ENCODE measurements at places on chromosomes 5 and 9.

GRCh38 chr5:158877124-158877581 lies 222.6 kb downstream of the EBF1 start:
- no peak for DNase-seq

DNA sequence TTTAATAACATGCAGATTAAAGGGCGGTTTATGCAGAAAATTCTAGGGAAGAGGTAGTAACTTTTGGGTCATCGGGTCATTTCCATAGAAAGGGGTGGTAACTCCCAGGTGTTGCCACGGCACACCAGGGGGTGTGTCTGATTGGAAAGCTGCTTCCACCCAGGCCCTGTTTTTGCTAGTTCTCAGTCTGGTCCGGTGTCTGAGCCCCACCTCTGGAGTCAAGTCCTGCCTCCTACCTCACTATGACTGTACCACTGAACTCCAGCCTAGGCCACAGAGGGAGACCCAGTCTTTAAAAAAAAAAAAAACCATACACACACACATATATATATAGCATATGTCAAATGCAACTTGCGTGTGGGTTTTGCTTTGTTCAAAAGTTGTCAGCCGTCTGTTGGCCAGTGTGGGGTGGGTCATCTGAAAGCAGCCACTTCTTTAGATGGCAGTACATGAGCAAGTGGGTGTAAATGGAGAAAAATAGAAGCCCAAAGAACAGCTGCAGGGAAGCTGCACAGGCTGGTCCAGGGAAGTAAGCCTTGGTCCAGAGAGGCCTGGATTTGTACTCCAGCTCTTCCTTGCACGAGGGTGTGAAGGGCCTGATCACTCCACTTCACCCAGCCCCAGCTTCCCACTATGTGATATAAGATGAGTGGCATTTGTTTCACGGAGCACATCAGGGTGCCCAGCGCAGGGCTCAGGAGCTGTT lies 110.7 kb upstream of the SPRY4 start:
- DNase-seq, result no peak

DNA sequence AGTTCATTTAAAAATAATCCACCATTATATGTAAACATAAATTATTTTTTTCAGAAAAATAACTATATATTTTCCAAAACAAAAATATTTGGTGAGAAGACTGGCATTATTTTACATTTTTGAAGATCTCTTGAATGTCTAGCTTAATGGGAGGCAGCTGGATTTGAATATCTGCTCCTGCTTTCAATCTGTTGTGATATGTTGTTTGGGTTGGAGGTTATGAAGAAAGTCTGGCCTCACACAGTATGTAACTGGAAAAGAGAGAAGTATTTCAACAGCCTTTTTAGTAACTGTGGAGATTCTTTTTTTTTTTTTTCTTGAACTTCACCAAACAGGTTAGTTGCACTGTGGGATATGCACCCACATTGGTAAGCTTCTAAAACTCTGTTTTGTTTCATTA lies 84.7 kb upstream of the SLIT3 start:
- DNase-seq, result no peak

DNA sequence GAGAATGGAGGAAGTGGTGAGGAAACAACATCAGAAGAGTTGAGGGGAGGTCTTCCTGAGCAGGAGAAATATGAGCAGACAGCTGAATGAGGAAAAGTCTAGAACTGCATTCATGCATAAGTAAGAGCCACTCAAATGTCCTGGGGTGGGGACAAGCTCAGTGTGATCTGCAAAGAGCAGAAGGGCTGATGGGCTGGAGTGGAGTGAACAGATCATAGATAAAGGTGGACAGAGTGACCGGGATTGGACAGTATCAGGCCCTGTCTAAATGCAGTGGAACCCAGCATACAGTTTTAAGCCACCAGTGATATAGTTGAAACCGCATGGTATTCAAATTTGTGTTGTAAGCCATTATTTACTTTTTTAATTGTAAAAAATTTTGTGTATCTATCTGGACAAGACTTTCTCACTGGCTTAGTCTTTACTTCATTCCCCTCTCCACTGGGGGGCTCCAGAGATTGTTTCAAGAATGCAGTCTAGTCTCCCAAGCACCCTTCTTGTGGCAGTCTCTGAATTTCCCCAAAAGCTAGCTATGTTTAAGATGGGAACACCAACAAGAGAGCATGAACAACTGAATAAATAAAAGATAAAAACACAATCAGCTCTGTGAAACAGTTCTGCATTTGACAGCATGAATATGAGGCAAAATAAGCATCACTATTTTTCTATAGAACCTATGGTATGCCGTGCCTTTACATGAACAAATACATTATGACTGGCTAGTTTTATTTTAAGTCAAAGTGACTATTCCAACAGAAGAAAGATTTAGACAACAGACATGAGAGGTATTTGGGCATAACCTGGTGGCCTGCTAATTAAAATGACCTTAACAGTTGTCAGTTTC lies 10.7 kb upstream of the STK32A start:
- DNase-seq, result no peak

DNA sequence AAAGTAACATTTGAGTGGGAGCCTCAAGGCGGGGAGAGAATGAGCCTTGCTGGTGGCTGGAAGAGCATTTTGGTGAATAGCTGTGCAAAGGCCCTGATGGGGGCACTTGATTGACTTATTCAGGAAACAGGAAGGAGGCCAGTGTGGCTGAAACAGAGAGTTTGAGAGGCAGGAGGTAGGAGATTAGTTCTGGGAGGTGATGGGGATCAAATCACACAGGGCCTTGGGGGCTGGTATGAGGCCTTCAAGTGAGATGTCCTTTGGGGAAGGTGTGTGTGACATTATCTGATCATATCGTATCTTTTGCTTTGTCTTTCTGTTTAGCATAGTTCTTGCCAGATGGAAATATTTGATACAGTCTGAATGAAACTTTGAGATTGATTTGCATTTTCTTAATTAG lies 172.3 kb downstream of the TENT4A start:
- no peak for DNase-seq

GRCh38 chr9:127263237-127263636 lies 1.3 kb upstream of the GARNL3 start:
- DNase-seq, result no peak

All from activated T-cell treated with anti-CD3 and anti-CD28 coated beads for 24 hours (primary cell).